Sigmoid colon (tissue), 7 donors: ENCODE measurements at places on chromosomes 1 and 21. TPM values are rescaled to one million over a fixed set of nuclear protein-coding genes. Genes with fewer than 3 reads are reported as not detected.

GREM2 gene
- total RNA-seq: 9.4 TPM

APCS gene
- total RNA-seq: not detected

BTBD19 gene
- total RNA-seq: 3.5 TPM

YOD1 gene
- total RNA-seq: 7.1 TPM

S100A7 gene
- not detected for total RNA-seq

AMPD1 gene
- not detected for total RNA-seq

TEKT2 gene
- not detected for total RNA-seq

DNA sequence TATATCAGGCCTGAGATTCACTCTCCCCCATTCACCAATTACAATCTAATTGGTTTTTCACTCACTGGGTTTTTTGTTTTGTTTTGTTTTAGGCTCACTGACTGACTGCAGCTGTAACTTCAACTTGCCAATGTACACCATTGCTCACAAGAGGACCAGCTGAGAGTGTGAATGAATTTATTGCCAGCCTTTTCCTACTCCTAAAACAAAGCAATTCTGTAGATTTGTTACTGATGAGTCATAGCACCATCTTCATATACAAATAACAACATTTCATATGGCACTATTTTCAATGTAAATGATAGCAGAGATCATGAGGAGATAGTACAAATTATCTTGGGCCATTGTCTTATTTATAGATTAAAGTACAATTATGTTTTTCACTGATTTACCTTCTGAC, 76.0 kb upstream of the DPYD start:
- H3K36me3 ChIP-seq: no peaks in the 10 kb centered on the region
- H3K4me3 ChIP-seq: no peak overlapping the region
- no peaks in the 10 kb centered on the region for H3K27me3 ChIP-seq
- no peak for DNase-seq
- no peak overlapping the region for H3K27ac ChIP-seq

DNA sequence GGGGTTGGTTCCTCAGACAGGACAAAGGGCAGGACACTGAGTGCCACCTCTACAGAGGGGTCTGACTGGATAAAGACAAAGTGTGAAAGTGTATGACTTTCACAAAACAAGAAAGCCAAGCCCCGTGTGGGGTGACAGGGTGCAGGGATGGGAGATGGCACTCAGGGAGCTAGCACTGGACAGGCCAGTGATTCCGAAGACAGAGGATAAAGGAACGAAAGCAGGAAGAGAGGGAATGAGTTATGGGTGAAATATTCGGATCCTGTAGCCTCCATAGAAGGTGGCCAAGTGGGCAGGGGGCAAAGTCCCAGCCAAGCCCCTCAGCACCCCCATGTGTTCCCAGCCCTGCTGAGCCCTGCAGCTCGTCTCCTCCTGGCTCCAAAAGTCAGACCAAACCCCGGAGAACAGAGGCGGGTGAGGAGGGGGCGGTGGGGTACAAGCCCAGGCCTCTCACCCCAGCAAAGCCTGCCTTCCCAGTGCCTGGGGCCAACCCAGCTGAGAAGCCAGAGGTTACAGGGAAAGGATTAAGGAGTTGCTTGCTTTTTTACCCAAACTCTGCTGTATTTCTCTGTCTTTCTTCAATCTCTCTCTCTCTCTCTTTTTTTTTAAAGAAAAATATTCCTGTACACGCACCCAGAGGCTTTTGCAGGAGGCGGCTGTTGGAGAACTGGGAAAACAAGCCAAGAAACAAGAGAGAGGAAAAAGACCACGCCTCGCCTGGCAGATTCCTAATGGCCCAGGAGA, 14.0 kb upstream of the WASF2 start:
- DNase-seq: no peak
- peak overlapping the region; percentile 90 for H3K27ac ChIP-seq
- peaks cover 23% of the 10 kb centered on the region for H3K4me1 ChIP-seq
- no peaks in the 10 kb centered on the region for H3K36me3 ChIP-seq
- H3K27me3 ChIP-seq: no peaks in the 10 kb centered on the region

- H3K4me1 ChIP-seq: no peaks in the 10 kb centered on the region
- H3K27me3 ChIP-seq: no peaks in the 10 kb centered on the region
- DNase-seq: no peak
- H3K36me3 ChIP-seq: no peaks in the 10 kb centered on the region
- no peak overlapping the region for H3K4me3 ChIP-seq
Measured at GRCh38 chr1:50349242-50349565, 74.0 kb downstream of the DMRTA2 start.

GRCh38 chr1:53678938-53679825, 59.8 kb downstream of the GLIS1 start:
- H3K27me3 ChIP-seq: peaks cover 20% of the 10 kb centered on the region
- no peaks in the 10 kb centered on the region for H3K4me1 ChIP-seq
- H3K27ac ChIP-seq: no peak overlapping the region
- no peak overlapping the region for H3K4me3 ChIP-seq
- no peaks in the 10 kb centered on the region for H3K36me3 ChIP-seq

GRCh38 chr1:167109125-167109524, 15.2 kb downstream of the STYXL2 start:
- H3K27ac ChIP-seq: no peak overlapping the region
- H3K27me3 ChIP-seq: no peaks in the 10 kb centered on the region
- H3K4me3 ChIP-seq: no peak overlapping the region
- DNase-seq: no peak

DNA sequence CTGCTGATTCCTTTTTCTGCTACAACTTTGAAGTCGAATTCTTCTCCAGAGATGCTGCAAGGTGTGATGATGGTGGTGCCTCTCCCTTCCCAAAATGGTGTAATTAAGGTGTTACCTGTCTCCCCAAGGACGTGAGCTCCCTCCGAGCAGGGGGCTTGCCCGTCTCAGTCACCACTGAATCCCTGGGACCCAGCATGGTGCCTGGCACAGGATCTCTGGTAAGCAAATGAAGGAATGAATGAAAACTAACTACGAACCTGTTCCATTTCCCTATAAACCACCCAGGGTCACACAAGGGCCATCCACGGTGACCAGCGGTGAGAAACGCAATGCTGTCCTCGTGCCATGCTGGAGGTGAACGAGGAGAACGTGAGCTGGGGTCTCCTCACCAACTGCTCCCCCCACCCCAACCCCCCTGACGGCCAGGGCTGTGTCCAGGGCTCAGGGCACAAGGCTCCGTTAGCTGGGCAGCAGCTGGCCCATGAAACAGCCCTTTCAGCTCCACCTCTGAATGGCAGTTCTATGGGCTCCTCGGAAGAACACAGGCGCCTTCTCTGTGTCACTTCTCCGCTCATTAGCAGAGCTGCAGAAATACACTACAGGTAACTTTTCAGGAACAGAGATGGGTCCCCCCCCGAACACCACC, 2.2 kb upstream of the MATN1 start:
- no peaks in the 10 kb centered on the region for H3K27me3 ChIP-seq
- no peaks in the 10 kb centered on the region for H3K4me1 ChIP-seq
- no peak for DNase-seq
- no peak overlapping the region for H3K4me3 ChIP-seq
- no peak overlapping the region for H3K27ac ChIP-seq

GRCh38 chr1:154629061-154629674, 21.2 kb upstream of the ADAR start:
- H3K27me3 ChIP-seq: no peaks in the 10 kb centered on the region
- H3K4me3 ChIP-seq: no peak overlapping the region
- peaks cover 22% of the 10 kb centered on the region for H3K4me1 ChIP-seq
- DNase-seq: no peak

- no peaks in the 10 kb centered on the region for H3K4me1 ChIP-seq
- H3K36me3 ChIP-seq: no peaks in the 10 kb centered on the region
- no peak overlapping the region for H3K27ac ChIP-seq
- no peak overlapping the region for H3K4me3 ChIP-seq
- no peaks in the 10 kb centered on the region for H3K27me3 ChIP-seq
Measured at GRCh38 chr1:214563881-214564280, 12.5 kb upstream of the PTPN14 start.

GRCh38 chr1:44024903-44025525, 6.2 kb downstream of the SLC6A9 start:
- no peak overlapping the region for H3K4me3 ChIP-seq
- no peak for DNase-seq
- H3K36me3 ChIP-seq: peaks cover 19% of the 10 kb centered on the region
- no peaks in the 10 kb centered on the region for H3K27me3 ChIP-seq

- H3K27me3 ChIP-seq: no peaks in the 10 kb centered on the region
- DNase-seq: no peak
- no peak overlapping the region for H3K4me3 ChIP-seq
- H3K4me1 ChIP-seq: peaks cover 8% of the 10 kb centered on the region
- H3K27ac ChIP-seq: no peak overlapping the region
Measured at GRCh38 chr1:202278751-202279150, 63.0 kb downstream of the UBE2T start.

- no peaks in the 10 kb centered on the region for H3K36me3 ChIP-seq
- H3K27ac ChIP-seq: no peak overlapping the region
Measured at GRCh38 chr21:35291973-35292627, 243.0 kb upstream of the RUNX1 start.

- no peaks in the 10 kb centered on the region for H3K27me3 ChIP-seq
- H3K4me1 ChIP-seq: no peaks in the 10 kb centered on the region
- no peak overlapping the region for H3K27ac ChIP-seq
- H3K4me3 ChIP-seq: no peak overlapping the region
- peaks cover 13% of the 10 kb centered on the region for H3K36me3 ChIP-seq
Measured at GRCh38 chr21:29335720-29336119, 37.0 kb downstream of the BACH1 start.

DNA sequence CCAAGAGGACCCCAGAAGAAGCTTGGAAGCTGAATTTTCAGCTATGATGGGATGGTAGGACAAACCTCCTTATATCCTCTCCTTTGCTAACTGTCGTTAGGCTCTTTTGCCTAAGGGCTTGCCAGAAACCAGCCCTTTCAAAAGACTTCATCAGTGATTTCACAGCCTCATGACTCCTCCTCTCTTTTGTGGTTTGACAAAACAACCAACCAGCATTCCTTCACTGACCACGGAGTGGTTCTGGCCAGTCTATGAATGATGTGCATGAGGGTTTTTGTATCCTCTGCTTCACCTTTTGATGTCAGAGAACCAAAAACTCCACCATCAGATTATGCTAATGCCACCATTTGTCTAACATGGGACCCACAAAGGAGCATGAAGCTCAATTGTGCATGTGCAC, 116.9 kb upstream of the COA6 start:
- no peaks in the 10 kb centered on the region for H3K27me3 ChIP-seq
- H3K27ac ChIP-seq: no peak overlapping the region
- H3K4me3 ChIP-seq: no peak overlapping the region
- no peaks in the 10 kb centered on the region for H3K4me1 ChIP-seq

GRCh38 chr1:152873495-152873894, 4.6 kb upstream of the SMCP start:
- H3K4me1 ChIP-seq: no peaks in the 10 kb centered on the region
- DNase-seq: no peak
- H3K27ac ChIP-seq: no peak overlapping the region
- no peaks in the 10 kb centered on the region for H3K27me3 ChIP-seq
- H3K36me3 ChIP-seq: no peaks in the 10 kb centered on the region
- H3K4me3 ChIP-seq: no peak overlapping the region

- no peaks in the 10 kb centered on the region for H3K27me3 ChIP-seq
- no peak overlapping the region for H3K4me3 ChIP-seq
- H3K4me1 ChIP-seq: no peaks in the 10 kb centered on the region
Measured at GRCh38 chr1:173332026-173332425, 124.9 kb upstream of the TNFSF4 start.

GRCh38 chr1:235075048-235075776, 53.4 kb downstream of the TOMM20 start:
- no peaks in the 10 kb centered on the region for H3K36me3 ChIP-seq
- no peaks in the 10 kb centered on the region for H3K27me3 ChIP-seq
- DNase-seq: peak; percentile 81
- peak overlapping the region; percentile 85 for H3K27ac ChIP-seq

DNA sequence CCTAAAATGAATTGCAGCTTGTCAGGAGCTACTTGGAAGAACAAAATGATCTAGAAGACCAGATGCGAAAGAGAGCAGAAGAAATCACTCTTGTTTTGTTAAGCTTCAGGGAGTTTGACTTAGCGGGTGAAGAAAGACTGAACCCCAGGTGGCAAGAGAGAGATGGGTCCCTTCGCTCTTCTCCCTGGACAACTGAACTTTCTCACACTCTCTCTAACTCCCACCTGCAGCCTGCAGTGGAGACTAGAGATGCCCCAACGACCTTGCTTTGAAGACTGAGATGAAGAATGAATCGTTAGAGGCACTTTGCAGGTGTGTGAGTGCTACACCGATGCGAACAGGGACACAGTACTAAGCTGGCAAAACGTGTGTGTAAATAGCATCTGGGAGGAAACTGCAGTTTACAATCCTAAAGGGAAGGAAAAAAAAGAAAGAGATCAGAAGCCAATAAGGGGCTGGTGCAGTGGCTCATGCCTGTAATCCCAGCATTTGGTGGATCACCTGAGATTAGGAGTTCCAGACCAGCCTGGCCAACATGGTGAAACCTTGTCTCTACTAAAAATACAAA, 64.5 kb upstream of the LYST start:
- DNase-seq: no peak
- H3K4me1 ChIP-seq: peaks cover 6% of the 10 kb centered on the region
- no peaks in the 10 kb centered on the region for H3K27me3 ChIP-seq
- no peak overlapping the region for H3K4me3 ChIP-seq
- H3K27ac ChIP-seq: no peak overlapping the region
- no peaks in the 10 kb centered on the region for H3K36me3 ChIP-seq

- peak; percentile 93 for DNase-seq
- peaks cover 6% of the 10 kb centered on the region for H3K4me1 ChIP-seq
- no peak overlapping the region for H3K27ac ChIP-seq
- peaks cover 6% of the 10 kb centered on the region for H3K27me3 ChIP-seq
- no peak overlapping the region for H3K4me3 ChIP-seq
Measured at GRCh38 chr1:39653546-39654031, 14.1 kb upstream of the HEYL start.

DNA sequence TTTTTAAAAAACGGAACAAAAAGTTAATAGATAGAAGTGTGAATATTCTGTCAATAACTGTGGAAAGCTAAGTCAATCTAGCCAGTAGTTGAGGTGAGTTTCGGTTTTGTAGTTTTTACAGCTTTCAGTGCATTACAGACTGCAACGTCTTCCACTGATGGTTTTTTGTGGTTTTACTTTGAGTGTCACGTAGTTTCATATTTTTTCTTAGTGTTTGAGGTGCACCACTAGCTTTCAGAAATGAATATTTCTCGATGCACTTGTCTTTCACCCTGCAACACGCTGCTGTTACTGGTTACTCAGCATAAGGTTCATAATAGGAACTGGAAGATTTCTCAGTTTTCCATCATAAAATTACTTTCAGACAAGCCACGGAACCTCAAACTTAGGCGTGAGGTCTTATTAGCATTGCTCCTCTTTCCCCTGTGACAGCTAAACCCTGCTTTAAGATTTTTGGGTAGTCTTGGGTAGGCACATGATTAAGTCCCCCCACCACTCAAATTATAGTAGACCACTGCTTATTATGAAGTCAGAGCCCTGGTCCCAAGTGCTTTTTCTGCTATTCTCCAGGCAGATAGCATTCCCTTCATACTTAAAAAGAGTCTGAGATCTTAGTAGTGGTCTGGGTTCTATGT, 1412.7 kb downstream of the KCNT2 start:
- no peaks in the 10 kb centered on the region for H3K36me3 ChIP-seq
- no peaks in the 10 kb centered on the region for H3K4me1 ChIP-seq
- H3K27ac ChIP-seq: no peak overlapping the region

- H3K4me3 ChIP-seq: no peak overlapping the region
- peaks cover 4% of the 10 kb centered on the region for H3K4me1 ChIP-seq
- H3K27me3 ChIP-seq: no peaks in the 10 kb centered on the region
- no peak for DNase-seq
Measured at GRCh38 chr1:221851336-221851735, 109.4 kb upstream of the DUSP10 start.
